Fibroblast of skin of abdomen (primary cell): ENCODE measurements at places on chromosomes 4 and X.
A peak's percentile ranks its signal among the peaks of the same experiment; 100 is the strongest.

DNA sequence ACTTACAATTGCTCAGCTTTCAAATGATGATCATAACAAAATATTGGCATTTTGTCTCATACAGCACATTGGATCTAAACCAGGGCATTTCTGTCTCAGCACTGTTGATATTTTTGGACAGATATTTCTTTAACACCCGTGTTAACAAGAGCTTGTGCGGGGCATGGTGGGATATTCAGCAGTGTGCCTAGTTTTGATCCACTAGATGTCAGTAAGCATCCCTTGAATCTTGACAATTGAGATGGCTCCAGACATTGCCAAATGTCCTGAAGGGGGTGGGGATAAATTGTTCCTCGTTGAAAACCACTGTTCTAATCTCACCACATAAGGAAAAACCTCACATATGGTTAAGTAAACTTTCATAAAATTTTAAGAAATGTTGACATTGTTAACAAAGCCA lies 806.3 kb downstream of the STIM2 start:
- peak; percentile 9 for DNase-seq

DNA sequence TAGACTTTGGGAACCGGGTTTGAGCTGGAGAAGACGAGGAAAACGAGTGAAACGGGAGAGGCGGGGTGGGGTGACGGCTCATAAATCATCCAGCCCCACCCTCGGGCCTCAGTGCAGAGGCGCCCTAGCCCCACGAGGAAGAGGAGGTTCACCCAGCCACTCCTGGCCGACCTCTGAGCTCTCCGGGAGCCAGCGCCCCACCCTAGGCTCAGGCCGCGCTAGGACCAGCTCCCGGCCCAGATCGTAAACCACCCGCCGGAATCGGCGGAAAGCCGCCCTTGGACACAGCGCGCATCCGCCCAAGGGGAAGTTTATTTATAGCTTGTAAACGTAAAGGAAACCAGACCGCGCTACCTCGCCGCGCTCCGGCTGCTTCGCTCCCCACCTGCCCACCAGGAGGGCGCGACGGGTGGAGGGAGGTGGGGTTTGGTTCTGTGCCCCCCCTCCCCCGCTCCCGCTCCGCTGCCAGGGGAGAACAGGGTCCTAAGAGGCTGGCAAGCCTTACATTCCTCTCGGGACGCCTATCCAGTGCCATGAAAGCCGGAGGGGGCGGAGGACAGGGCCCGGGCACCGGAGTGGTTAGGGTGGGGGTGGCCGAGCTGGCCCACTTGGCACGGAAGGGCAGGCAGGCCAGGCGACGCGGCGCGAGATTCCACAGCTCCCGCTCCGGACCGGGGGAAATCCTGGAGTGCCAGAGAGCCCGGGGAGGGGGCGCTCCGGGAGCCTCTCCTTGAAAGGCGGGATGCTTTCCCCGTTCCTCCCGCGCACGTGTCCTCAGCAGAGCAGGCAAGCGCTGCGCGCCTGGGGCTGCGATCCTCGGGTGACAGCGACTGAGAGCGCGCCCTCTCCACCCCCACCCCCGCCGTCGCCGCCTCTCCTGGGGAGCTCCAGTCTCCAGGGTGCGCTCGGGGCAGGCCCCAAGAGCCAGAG lies 84.2 kb downstream of the BCOR start:
- peak; percentile 56 for DNase-seq

DNA sequence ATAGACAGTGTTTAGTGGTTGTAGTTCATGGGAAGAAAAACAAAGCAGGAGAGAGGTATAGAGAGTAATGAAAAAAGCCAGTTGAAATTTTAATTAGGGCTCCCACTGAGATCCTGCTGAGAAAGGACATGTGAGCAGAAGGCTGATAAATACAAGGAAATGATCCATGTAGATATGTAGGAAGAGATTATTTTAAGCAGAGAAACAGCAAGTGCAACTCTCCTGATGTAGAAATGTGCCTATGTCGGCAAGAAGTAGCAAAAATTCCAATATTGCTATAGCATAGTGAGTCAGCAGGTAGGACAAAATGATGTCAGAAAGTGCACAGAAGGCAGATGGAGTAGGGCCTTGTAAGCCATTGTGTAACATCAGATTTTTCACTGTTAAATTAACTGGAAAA lies 1027.3 kb downstream of the PCDH18 start:
- no peak for DNase-seq

GRCh38 chrX:120140293-120140981 lies 18.0 kb upstream of the RHOXF2 start:
- no peak for DNase-seq

DNA sequence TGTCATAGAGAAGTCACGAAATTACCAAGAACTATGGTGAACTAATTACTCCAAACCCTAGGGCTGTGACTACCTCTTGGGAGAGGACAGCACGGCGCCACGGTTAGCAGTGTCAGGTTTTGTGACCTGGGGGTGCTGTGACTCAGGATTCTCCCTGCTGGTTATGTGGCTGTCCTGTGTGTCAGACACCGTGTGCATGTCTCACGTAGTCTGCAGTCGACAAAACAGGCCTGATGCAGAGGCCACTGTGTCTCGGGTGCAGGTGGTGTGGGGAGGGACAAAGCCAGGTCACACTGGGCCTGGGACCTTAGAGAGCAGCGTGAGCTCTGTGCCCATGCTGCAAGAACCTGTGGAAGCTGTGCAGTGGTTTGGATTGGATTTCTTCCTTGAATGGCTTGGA lies 34.1 kb downstream of the TNIP2 start:
- no peak for DNase-seq

DNA sequence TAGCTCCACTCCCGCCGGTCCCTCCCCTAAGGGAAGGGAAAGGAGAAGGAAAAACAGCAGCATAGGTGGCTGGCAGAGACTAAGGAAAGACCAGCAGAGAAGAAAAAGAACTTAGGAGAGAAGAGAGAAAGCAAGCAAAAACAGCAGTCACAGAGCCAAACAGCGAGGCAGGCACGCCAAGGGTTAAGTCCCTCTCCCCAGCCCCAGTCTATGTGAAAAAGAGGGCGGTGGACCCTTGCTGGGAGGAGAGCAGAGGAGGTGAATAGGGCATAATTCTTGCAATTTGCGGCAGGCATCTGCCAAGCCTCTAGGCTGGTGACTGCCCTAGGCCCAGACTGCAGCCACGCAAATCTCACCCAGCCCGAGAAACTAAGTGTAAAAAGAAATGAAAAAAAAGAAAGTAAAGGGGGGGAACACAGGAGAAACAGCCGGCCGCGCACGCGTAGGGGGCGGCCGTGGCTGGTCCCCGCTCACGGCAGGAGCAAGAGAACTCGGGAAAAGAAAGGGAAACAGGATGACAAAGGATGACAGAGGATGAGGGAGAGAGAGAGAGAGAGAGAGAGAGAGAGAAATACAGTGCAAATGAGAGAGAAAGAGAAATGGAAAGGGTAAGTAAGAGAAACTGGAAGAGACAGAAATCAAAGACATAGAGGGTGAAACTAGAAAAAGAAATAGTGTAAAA lies 48.6 kb downstream of the MAGEA9 start:
- peak; percentile 29 for DNase-seq

GRCh38 chr4:119971431-119972084 lies 95.1 kb downstream of the MAD2L1 start:
- no peak for DNase-seq

GRCh38 chr4:33369446-33369845 lies 2649.3 kb downstream of the PCDH7 start:
- DNase-seq, result peak; percentile 38

GRCh38 chr4:68469482-68469881 lies 22.2 kb downstream of the TMPRSS11E start:
- no peak for DNase-seq

DNA sequence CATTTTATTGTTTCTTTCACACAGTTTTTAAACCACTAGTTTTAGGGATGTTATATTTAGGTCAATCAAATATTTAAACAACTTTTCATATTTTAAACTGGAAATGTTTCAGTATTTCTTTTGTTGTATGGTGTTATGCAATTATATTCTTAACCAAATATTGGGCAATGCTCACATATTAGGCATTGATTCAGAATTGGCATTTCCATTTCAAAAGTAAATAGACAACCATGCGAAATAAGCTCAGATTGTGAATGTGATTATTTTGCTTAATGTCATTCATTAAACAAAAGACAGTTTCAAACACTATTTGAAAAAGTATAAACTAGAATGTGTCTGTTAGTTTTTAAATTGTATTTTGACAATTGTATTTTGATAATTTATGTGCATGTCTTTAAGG lies 36.9 kb downstream of the ARAP2 start:
- no peak for DNase-seq

- peak; percentile 87 for DNase-seq
Measured at GRCh38 chr4:80240976-80241375, 25.5 kb upstream of the FGF5 start.

GRCh38 chrX:6708676-6709380 lies 173.9 kb upstream of the VCX3A start:
- DNase-seq, result no peak

DNA sequence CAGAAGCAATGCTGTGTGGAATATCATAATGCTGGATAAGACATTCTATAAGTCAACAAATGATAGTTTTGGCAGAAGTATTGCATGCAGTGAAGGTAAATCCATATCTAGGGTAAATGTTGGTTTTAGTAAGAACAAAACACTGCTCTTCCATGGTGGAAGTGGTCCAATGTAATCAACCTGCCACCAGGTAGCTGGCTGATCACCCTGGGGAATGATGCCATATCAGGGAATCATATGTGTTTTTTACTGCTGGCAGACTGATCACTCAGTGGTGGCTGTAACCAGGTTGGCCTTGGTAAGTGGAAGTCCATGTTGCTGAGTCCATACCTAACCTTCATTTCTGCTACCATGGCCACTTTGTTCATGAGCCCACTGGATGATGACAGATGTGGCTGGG lies 74.0 kb upstream of the CENPE start:
- DNase-seq, result no peak

DNA sequence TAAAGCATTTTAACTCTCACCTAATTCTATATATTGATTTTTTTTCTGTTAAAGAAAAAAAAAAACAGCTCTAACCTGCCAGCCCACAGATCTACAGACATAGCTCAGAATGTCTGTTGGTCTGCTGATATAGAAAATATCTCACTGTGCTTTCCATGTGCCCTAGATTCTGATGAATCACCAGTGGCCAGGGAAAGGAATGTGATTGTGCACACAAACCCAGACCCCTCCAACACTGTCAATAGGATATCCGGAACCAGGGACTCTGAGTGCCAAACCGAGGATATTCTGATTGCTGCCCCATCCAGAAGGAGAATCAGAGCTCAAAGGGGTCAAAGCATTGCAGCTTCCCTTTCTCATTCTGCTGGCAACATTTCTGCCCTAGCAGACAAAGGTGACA lies 12.1 kb upstream of the SCML1 start:
- no peak for DNase-seq

GRCh38 chrX:129846716-129847115 lies 3.0 kb upstream of the ZDHHC9 start:
- no peak for DNase-seq

- no peak for DNase-seq
Measured at GRCh38 chr4:159021597-159022385, 81.1 kb upstream of the RAPGEF2 start.

DNA sequence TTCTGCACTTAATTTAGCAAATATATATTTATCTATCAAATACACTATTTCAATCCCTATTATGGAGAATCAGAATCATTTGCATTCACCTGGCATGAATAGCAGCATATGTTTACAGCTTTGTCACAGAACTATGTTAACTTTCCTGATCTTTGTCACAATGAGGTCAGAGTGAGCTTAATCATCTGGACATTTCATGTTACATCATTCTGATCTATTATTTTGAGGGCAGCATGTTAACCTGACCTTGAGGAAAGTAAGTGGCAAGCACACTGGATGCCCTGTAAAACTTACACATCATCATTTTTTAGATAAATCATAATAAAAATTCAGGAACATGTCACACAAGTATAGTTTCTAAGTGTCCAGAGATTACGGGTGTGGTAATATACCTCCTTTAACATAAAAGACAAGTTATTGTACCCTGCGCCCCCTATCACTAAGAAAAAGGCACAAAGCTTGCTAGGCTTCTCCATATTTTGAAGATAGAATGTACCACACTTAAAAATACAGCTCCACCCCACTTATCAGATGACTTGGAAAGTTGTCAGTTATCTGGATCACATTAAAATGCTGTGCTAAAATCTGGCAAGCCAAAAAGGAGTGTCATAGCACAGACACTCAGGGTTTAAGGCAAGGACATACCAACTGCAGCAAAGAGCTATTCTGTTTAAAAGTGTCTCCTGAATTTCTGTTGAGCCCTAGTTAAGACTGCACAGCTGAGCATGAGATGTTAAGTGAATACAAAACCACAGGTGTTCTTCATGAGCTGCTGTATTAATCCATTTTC lies 182.7 kb upstream of the FAT4 start:
- peak; percentile 23 for DNase-seq

DNA sequence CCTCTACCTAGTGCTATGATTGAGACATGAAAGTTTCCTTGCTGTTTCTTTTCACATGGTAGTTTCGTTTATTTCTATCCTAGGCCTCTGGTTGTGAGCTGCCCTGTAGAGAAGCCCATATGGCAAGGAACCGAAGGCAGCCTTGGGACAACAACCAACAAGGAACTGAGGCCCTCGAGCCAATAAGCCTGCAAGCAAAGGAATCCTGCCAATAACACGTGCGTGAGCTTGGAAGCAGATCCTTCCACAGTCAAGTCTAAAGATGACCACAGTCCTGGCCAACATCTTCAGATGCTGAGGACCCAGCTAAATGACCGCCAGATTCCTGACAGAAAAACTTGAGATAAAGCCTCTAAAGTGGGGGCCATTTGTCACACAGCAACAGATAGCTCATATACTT lies 100.4 kb upstream of the FAM9B start:
- DNase-seq, result no peak

GRCh38 chr4:31657859-31658570 lies 937.8 kb downstream of the PCDH7 start:
- peak; percentile 35 for DNase-seq

GRCh38 chrX:143581240-143581639 lies 54.7 kb downstream of the SLITRK4 start:
- no peak for DNase-seq

DNA sequence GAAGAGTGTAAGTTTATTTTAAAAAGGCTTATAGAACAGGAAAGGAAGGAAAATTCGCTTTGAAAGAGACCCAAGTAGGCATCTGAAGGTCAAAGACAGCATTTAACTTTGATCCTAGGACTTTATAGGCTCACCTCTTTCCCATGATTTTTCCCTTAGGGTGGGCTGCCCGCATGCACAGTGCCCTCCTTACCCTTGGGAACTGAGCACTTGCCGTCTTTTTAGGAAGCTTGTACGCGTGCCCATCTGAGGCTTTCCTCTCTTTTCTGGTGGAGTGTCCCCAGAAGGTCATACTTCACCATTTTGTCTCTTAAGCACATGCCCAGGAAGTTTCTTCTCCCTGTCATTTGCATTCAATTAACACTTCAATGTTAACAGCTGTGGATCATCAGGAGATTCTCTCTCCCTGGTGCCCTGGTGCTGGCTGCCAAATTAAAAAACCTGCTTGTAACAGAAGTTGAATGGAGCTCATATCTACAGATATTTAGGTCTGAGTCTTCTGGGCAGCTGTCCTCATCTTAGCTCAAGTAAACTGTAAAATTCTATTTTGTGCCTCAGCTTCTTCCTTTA lies 38.4 kb upstream of the IL9R start:
- DNase-seq, result no peak

DNA sequence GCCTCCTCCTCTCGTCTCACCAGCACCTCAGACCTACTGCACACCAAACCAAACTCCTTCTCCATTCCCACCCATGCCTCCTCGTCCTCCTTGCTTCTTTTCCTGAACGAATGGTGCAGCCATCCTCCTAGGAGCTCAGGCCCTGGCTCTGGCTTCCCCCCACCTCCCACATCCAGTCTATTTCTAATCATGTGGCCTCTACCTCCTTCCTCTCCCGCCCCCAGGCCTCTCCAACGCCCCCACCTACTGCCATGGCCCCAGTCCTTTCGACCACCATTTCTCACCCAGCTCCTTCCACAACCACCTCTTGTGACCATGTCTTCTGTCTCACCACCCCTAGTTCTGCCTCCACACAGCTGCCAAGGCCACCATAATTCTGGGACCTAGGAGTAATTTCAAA lies 127.1 kb downstream of the PJA1 start:
- no peak for DNase-seq
